ENCODE measurements at places on chromosomes 2 and 18.

GRCh38 chr2:13628122-13628521 lies 911.4 kb downstream of the TRIB2 start:
- no peak for DNase-seq

- DNase-seq = no peak
Measured at GRCh38 chr2:3125761-3126130, 251.9 kb downstream of the EIPR1 start.

DNA sequence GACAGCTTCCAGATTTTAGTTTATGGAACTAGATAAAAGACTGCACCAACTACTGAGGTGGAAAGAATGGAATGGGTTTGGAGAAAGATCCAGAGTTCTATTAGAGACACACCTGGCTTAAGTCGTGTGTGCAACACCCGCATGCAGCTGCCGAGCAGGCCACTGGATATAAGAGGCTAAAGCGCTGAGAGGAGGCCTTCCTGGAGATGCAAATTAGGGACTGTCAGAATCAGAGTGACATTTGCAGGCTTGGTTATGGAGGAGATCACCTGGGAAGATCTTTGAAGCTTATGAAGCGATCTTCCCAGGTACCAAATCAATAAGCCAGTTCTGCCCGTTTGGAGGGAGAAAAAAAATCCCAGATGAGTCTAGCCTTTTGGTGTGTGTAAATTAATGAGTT lies 30.4 kb upstream of the KLHL29 start:
- no peak for DNase-seq

- peak; percentile 67 for DNase-seq
Measured at GRCh38 chr18:31658670-31659575, 25.5 kb downstream of the B4GALT6 start.

GRCh38 chr2:67773851-67774250 lies 289.0 kb downstream of the C1D start:
- DNase-seq = no peak

GRCh38 chr2:2740238-2740775 lies 409.2 kb upstream of the MYT1L start:
- no peak for DNase-seq

GRCh38 chr2:142725386-142725785 lies 152.1 kb upstream of the KYNU start:
- no peak for DNase-seq

DNA sequence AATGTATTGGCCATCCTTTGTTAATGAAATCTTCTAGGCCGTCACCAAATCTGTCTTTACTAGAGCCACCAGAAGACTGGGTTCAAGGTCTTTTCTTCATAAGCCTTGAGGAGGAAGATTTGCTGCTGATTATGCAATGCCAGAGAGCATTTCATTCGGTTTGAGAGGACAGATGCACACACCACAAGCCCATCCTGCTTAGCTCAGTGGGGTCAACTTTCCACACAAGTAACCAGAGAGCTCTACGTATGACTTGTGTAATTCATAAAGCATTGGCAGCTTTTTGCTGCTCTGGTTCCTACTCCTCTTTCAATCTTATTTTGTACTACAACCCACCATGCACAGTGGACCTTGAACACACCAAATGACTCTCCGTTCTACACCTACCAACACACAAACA lies 106.9 kb downstream of the OSR1 start:
- DNase-seq = no peak

- no peak for DNase-seq
Measured at GRCh38 chr2:95530734-95531133, 46.2 kb upstream of the TRIM43B start.

- no peak for DNase-seq
Measured at GRCh38 chr18:28331551-28331950, 154.6 kb upstream of the CDH2 start.

GRCh38 chr2:123732563-123732962 lies 292.5 kb upstream of the CNTNAP5 start:
- no peak for DNase-seq

GRCh38 chr2:15436195-15436594 lies 124.9 kb downstream of the NBAS start:
- DNase-seq = no peak

- DNase-seq = peak; percentile 86
Measured at GRCh38 chr2:28360718-28361293, 31.9 kb upstream of the FOSL2 start.

GRCh38 chr2:11771971-11772615 lies 25.7 kb downstream of the LPIN1 start:
- DNase-seq = no peak

GRCh38 chr2:69773206-69773605 lies 31.3 kb downstream of the ANXA4 start:
- DNase-seq = peak; percentile 69

GRCh38 chr2:168494190-168494711 lies 38.2 kb downstream of the CERS6 start:
- no peak for DNase-seq

DNA sequence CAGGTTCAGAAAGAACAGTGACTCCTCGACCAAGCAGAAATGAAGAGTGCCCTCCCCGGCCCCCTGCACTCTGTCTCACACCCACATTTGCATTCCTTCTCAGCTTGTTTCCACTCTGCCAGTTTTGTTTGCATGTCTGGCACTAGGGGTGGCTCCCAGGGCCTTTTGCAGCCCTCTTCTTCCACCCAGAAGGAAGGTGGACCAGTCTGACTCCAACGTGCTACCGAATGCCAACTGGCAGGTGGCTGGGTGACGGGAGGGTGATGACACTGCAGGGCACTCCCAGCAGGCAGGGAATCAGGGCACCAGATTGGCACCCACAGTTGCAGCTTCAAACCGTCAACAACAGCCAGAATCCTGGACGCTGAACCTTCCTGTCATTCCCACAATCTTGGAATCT lies 371.1 kb downstream of the TXNL1 start:
- DNase-seq = no peak

DNA sequence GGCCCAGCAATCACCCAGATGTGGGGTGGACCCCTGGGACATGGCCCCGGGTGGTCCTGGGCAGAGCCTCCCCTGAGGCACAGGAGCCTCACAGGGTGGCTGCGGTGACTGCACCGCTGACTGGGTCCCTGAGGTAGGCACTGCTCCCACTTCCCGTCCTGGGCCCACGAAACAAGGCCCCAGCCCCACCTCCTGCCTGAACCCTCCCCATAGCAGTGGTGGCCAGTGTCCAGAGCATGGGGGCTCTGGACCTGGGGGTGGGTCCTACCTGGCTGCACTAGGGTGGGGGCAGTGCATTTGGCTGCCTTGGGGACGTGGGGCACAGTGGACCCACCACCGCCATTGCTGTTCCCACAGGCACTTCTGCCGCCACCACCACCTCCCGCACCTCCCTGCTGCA lies 39.4 kb downstream of the TDRD15 start:
- no peak for DNase-seq

DNA sequence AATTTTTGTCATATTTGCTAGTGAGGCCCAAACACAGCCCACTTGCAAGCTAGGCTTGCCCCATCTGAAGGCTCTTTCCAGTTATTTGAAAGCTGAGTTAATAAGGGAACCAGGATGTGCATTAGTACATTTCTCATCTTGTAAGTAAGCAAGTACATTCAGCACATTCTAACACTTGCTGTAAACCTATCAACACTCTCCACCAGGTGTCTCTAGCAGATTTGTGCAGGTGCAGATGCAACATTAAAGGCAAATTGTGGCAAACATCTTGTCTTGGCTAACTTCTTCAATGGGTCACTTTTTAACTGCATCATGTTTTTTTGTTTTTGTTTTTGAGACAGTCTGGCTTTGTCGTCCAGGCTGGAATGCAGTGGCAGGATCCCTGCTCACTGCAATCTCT lies 25.3 kb upstream of the MFSD6 start:
- peak; percentile 23 for DNase-seq

DNA sequence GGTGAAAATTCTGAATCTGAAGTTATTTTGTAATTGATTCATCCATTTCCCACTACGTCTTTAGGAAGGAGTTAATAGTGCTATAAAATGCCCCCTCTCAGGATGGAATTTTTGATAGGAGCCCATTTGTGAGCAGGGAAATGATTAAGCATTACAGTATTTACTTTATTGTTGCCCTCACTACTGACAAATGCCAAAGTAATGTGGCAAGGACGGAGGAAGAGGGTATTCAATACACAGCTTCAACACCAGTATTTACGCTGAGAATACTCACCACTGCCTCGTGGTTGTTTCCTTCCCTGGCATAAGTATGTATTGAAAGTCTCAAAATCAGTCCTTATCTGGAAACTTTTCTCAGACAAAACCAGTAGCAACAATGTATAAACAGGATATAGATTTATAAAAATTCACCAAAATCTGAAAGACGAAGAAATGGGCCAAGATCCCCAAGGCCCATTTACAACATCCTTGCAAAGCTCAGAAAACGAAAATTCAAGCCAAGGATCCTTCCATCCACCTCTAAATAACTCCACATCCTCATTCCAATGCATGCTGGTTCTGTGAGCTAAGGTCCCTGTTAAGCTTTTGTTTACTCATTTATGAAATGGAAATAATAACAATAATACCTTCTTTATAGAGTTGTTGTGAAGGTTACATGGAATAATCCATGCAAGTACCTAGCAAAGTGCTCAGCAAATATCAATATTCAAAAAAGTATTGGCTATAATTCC lies 29.3 kb downstream of the FEZ2 start:
- DNase-seq = peak; percentile 54

GRCh38 chr2:222568865-222569264 lies 87.0 kb downstream of the FARSB start:
- DNase-seq = no peak
